ENCODE measurements at places on chromosomes 1 and 21.
A peak's percentile ranks its signal among the peaks of the same experiment; 100 is the strongest.

DNA sequence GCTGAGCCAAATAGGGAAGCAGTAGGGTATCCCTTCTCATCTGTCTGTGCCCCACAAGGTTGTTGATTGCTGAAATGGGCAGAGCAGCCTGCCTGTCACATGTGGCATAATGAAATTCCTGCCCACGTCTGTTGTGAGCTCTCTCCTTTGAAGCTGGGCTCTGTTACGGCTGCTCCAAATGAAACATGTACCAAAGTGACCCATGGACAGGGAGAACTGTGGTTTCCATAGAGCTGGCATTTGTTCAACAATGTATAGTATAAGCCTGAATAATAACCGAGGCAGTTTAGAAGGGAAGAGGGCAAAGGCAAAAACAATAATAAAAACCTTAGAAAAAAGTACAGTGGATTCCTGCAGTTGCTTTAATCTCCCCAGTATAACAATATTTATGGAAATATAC is 149.7 kb downstream of the LYPLAL1 start:
- no peak for DNase-seq

DNA sequence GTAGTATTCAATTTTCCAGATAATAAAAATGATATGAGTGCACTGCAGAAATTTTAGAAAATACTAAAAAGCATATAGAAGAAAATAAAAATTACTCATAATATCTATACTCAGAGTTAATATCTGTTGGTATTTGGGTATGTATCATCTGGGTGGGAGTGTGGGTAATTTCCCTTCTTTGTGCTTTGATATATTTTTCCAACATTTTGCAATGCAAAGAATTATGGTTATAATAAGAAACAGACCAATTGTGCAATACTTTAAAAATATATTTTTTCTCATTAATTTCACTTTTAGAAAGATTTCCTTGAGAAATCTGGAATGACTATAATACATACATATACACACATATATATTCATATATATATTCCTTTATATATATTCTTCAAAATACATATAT is 665.7 kb downstream of the ADGRL2 start:
- no peak for DNase-seq

- DNase-seq = no peak
Observed at GRCh38 chr1:226722901-226723656, 16.0 kb downstream of the ITPKB start.

DNA sequence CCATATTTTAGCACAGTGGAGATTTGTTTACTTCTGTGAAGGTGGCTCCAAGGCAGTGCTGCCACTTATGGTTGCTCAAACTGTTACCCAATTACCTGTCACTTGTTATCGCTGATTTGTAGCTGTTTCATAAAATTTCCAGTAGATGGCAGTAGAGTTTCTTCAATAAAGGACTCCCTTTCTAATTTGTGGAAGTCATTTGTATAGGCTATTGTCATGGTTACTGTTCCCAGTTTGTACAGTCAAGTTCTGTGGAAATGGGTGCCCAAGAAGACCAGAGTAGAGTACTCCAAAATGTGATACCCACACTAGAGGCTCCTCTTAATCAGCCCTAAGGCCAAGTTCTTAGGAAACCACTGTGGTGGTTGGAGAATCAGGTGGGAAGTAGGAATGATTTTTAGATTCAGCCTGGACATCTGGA is 186.1 kb downstream of the CLEC20A start:
- peak; percentile 71 for DNase-seq

GRCh38 chr1:91754348-91754747 is 131.6 kb downstream of the TGFBR3 start:
- no peak for DNase-seq

DNA sequence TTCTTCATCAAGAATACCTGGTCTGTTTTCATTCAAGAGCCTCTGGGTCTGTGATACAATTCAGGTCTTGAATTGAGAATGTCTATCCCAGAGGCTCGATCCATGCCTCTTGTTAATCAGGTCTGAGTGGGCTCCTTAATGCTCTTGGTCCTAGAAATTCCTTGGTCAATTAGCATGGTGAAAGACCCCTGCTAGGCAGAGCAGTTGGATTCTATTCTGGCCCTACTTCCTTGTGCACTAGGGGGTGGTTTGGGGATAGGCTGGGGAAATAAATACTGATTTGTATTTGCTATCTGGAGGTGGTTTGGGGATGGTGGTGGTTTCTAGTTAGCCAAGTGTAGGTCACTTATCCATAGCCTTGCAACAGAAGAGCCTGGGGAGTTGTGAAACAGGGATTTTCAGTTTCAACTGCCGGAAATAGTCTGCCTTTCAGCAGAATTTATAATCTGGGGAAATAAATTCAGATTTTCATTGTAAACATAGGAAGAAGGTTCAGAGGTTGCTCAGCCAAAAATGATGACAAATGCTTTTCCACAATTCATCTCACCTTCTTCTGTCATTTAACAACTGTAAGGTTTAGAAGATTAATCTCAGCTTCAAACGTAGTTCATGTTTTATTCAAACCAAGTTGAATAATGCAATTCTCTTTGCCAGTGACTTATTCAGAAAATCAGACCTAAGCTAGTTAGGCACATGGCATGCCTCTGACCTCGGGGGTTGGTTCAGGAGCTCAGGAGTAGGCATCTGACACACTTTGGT is 22.2 kb upstream of the SCAF4 start:
- no peak for DNase-seq

DNA sequence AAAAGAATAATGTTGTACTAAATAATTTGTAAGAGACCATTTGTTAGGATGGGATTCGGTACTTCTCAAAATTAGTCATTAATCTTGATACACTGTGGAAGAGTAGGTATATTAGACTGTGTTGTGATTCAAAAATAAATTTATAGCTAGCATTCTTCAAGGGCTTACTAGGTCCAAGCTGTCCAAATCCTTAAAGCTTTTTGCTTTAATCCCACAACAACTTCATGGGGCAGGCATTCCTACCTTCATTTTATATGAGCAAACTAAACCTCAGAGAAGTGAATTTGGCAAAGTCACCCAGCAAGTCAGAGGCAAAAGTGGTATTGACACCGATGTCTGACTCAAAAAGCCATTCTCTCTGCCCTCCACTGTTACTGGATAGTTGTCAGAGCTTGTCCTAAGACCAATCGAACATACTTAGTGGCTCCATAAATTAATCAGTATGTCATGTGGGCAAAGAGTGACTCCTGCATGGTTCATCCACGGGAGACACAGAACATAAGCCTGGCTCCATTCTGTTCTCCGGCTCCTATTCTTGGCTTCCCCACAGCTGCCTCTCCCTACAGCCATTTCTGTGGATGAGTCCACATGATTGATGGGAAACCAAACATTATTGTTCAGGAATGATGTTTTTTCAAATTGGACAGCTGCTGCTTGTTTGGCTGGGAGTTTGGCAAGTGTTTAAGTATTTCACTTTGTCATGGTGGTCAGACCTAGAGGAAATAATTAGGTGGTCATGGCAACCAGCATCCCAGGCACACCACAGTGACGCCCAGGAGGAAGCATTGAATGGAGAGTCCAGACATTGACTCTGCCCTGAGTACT is 133.4 kb upstream of the FGGY start:
- peak; percentile 73 for DNase-seq

- no peak for DNase-seq
Observed at GRCh38 chr21:38310646-38311485, 54.1 kb downstream of the KCNJ15 start.

- peak; percentile 45 for DNase-seq
Observed at GRCh38 chr1:15272009-15272781, 25.2 kb downstream of the FHAD1 start.

- no peak for DNase-seq
Observed at GRCh38 chr1:90557706-90558105, 159.4 kb downstream of the BARHL2 start.

DNA sequence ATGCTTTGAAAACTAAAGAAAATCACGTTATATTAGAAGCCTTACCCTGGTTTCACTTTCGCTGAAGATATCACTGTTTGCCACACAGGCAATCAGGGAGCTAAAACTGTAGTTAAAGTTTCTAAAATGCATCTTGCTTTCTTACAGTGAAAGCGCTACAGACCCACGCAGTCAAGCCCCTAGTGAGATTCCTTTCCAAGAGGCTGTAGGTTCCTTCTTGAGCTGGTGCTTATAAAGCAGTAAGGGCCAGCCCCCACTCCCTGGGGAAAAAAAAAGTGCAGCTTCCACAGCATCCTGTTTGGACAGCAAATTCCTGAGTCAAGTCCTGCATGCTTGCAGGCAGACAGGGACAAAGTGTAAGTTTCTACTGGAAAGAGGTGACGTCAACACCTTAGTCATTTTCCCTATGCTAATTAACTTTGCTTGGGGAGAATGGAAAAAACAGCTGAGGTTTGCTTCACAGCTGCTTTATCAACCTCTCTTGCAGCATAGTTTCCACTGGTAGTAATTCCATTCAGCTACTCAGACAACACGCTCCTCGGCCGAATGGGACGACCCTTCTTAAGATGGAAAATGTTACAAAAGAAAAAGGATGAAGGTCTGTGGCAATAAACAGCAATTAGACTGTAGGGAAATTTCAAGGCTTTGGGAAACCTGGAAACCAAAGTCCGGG is 14.7 kb upstream of the KCNE1 start:
- DNase-seq = no peak

DNA sequence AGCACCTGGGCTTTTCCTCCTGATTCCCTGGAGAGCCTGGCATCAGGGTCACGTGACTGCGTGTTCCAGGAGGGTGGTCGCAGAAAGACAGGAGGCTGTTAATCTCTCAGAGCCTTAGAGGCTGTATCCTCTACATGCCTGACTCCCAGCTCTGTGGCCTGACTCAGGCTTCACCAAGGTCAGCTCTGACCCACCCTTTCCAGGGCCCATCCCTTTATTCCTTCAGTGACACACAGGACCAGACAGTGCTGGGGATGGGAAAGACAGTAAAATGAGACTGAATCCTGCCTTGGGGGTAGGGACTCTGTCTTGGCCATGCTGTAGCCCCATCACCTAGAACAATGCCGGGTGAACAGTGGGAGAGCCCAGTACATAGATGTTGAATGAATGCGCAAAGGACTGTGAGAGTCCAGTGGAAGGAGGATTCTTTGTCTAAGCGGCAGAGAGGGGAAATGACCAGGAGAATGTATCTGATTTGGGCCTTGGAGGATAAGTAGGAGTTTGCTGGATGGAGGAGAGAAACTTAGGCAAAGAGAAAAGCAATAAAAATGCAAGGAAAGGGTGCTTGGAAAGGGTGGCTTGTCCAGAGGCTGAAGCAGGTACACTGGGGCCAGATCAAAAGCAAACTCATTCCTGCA is 33.0 kb downstream of the EPHX1 start:
- no peak for DNase-seq

DNA sequence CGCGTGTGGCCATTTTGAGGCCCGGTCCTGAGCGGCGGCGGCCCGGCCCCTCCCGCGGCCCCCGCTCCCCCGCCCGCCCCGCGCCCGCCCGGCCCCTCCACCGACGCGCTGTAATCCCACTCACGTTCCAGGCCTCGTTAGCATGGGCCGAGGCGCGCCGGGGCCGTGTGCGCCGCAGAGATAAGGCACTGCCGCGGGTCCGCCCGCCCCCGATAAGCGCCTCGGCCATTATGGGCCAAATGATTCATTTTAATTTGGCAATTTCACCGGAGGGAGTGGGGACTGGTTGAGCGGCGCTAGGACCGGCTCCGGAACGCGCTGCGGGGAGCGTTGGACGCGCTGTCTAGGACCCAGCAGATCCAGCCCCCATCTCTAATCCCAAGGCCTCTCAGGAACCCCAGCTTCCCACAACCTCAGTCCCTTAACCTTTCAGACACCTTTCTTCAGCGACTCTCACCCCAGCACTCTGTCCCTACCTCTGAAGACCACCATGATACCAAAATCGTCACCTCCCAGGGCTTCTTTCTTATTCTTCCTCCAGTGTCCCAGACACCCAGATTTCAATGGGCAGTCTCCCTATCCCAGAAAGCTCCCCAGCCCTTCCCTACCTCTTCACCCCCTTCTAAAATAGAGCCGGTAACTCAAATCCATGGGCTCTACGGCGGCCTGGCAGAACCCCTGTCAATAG is at the start of gene TAL1:
Gene TAL1, minus strand, starts transcription at position 39 of the 688 bp plus-strand sequence. CDS start 6,337 bp downstream, outside the sequence.
- no peak for DNase-seq

- DNase-seq = no peak
Observed at GRCh38 chr1:166485620-166486019, 318.8 kb upstream of the FAM78B start.

- no peak for DNase-seq
Observed at GRCh38 chr1:83033682-83034081, 965.2 kb downstream of the TTLL7 start.

- DNase-seq = no peak
Observed at GRCh38 chr1:60809204-60809980, 273.0 kb upstream of the NFIA start.

DNA sequence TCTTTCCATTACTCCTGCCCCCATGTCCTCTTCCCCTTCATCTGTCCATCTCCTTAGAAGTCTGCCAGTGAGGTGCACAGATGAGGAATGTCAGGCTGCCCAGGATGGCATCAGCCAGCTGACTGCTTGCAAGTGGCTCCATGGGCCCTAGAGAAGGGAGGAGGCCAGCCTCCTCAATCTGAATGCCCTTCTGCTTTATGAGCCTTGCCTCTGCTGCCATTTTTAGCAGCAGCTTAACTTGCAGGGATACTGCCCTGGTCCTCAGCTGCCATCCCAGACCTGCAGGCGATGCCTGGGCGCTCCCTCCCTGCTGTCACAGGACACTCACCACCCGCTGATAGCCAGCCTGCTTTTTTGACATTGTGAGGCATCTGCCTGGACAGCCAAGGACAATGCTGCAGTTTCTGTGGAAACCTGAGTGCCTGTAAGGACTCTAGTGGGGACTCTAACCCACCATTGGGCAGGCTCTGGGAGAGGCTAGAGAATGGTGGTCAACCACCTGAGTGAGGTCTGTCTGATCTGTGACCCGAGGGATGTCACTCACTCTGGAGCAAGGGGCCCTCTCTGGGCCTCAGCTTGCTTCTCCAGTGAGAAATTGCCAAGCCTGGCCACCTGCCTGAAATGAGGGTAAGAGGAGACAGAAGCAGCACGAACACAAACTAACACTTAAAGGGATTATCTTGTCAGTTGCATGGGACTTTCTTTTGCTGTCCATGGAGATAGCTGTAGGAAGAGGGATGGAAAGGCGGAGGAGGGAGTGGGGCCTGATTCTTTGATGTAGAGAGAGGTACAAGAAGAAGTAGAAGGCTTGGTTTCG is 185.0 kb downstream of the MIS18A start:
- DNase-seq = no peak

DNA sequence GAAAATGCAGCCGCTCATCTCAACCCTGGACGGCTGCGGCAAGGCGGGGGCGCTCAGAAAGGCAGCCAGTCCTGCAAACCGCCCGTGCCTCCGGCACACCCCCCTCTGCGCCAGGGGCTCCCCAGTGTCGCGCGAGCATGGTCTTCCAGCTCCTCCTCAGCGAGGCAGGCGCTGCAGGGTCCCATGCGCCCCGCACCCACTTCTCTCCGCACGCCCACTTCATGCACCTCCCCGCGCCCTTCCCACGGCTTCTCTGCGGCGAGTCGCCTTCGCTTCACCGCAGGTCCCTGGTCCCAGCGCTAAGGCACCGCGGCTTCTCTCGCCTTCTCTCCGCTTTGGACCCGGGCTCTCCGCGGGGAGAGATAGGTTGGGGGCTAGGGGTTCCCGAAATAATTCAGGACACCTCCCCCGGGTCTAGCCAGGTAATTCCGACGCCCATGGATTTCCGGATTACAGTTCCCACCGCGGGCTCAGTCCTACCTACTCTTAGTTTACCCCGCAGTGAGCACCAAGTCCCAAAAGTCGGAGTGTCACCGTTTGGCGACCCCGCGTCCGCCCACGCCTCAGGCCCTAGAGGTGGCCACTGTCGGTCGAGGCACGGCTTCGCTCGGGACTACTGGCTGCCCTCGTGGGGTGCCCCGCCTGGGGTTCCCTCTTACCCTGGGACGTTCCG is 67.5 kb downstream of the SYT2 start:
- no peak for DNase-seq

GRCh38 chr21:29299916-29300806 is 1.4 kb downstream of the BACH1 start:
- DNase-seq = peak; percentile 49

Measured in NCI-H446 treated with DMSO at 0.1 percent for 48 hours (cell line).